Upper lobe of left lung (tissue), 6 donors: ENCODE measurements at places on chromosomes 16 and 17.

DNA sequence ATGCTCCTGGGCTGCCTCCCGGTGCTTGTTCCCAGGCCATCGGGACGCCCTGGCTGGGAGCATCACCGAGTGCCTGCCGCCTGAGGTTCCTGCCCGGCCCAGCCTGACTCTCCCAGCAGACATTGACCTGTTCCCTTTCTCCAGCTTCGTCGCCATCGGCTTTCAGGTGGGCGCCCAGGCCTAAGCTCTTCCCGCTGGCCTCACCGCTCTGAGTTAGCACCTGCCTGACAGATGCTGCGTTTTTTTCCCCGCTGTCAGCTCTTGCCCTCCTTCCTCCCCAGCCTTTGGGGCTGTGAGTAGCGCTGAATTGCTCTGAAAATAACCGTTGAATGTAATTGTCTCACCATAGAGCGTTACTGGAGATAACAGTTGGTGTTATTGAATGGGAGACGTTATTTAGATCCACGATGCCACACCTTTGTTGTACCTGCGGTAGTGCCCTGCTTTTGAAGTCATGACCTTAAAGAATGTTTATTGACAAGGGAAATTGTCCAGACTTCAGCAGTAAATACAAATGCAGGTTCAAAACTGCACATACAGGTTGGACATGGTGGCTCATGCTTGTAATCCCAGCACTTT lies 21.3 kb upstream of the SMIM5 start:
- no peak for DNase-seq

DNA sequence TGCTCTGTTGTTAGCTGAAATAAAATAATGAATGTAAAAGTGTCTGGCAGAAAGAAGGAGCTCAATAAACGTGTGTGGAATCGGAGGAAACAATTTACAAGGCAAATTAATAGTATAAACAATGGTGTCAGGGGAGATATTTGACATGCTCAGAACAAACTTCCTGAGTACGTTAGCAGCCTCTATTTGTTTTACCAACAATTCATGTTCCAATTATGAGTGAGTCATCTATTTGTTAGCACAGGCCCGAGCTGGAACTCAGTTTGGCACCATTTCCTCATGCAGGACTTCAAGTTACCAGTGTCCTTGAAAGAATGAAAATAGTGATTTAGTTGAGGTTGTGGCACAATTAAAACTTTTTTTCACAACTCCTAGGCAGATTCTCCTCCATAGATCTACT lies 9.1 kb downstream of the ASIC2 start:
- DNase-seq: no peak

GRCh38 chr17:78797691-78798585 lies 15.9 kb upstream of the CYTH1 start:
- DNase-seq: no peak

- DNase-seq: peak; percentile 22
Observed at GRCh38 chr16:53022374-53022773, 30.3 kb downstream of the CHD9NB start.

GRCh38 chr16:71956486-71956885 lies 43.7 kb downstream of the PKD1L3 start:
- DNase-seq: no peak

DNA sequence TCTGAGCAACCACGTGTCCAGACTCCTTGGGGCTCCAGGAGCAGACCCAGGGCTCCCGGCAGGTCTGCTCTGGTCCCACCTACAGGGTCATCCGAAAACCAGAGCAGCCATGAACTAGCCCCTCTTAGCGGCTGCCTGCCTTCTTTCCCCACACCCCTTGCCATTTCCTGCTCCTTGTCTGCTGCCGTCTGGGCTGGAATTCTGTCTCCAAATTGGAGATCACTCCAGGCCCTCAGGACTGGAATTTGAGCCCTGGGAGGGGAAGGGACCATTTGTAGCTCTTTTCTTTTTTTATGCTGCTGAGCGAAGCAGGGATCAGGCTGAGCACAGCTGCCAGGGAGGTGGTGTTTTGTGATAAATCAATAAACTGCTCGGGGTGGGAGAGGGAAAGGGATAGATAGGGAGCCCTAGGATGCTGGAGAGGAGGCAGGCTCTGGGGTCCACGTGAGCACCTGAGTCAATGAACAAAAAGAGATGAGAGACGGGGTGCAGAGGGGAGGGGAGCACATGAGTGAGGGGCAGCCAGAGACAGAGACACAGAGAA lies 257.5 kb downstream of the ENGASE start:
- DNase-seq: no peak

GRCh38 chr16:4239020-4239419 lies 2.9 kb downstream of the SRL start:
- no peak for DNase-seq

GRCh38 chr17:79941088-79942010 lies 94.3 kb downstream of the TBC1D16 start:
- no peak for DNase-seq

DNA sequence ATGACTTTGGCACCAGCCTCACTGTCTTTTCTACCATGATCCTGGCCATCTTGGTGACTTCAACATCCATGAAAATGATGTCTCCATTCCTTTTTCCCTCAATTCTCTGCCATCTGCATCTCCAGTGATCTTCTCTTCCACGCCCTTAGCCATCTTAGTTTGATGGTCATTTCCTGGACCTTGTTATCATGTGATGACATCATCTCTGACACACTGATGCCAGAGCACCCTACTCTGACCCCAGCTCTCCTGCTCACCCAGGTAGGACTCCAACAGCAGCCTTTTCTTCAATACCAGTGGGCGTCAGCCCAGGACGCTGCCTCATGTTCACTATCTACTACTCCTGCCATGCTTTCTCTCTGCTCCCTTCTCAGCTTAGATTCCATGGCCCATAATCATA lies 83.2 kb downstream of the ZZEF1 start:
- DNase-seq: no peak

GRCh38 chr17:65085397-65085796 lies 28.9 kb upstream of the GNA13 start:
- DNase-seq: no peak

GRCh38 chr17:46764709-46765401 lies 53.6 kb downstream of the WNT3 start:
- no peak for DNase-seq

DNA sequence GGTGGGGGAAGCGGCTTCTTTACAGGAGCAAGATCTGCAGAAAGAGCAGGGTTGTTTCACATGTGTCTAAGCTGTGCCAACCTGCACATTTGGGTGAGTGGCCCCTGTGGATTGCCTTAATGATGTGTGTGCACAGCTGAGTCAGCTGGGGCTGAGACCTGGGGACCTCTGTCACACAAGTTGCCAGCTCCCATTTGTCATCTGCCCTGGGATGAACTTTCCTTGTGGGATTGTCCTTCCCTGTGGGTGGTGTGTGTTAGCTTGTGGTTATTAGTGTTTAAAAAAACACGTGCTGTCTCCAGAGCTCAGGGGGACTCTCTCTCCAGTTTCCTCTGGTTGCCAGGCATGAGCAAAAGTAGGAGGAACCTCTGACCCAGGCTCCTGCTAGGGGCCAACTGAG lies 400.5 kb upstream of the CCL2 start:
- DNase-seq: no peak

GRCh38 chr16:85181739-85182129 lies 69.5 kb upstream of the CIBAR2 start:
- no peak for DNase-seq
